ENCODE measurements at places on chromosomes 5 and 9.
A peak's percentile ranks its signal among the peaks of the same experiment; 100 is the strongest.

GRCh38 chr5:124659798-124660197, 86.6 kb downstream of the ZNF608 start:
- DNase-seq = no peak

- DNase-seq = peak; percentile 18
Measured at GRCh38 chr9:12640016-12640587, 53.1 kb upstream of the TYRP1 start.

- no peak for DNase-seq
Measured at GRCh38 chr9:3330792-3331420, 194.9 kb downstream of the RFX3 start.

- DNase-seq = no peak
Measured at GRCh38 chr5:128409166-128409800, 128.8 kb downstream of the FBN2 start.

GRCh38 chr9:136112541-136112940, 6.1 kb downstream of the TMEM250 start:
- DNase-seq = no peak

GRCh38 chr5:143229426-143229895, 174.0 kb downstream of the NR3C1 start:
- DNase-seq = no peak

GRCh38 chr5:145598184-145598583, 237.0 kb downstream of the PRELID2 start:
- DNase-seq = no peak

GRCh38 chr5:124277767-124278545, 468.5 kb downstream of the ZNF608 start:
- DNase-seq = no peak

DNA sequence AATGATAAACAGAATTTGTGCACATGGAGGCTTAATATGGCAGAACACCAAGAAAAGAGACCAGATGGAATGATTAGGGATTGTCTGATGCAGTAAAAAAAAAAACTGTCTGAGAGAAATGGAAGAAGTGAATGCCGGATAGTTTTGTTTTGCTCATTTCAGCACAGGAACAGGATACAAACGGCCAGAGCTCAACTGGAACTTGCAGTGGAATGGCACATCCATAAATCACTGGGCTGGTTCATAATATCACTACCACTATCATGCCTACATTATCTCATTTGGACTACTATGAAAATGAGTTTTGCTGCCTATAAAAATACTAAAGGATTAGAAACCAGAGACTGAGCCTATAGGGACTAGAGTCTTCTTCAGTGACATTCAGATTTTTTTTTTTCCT, 9.7 kb downstream of the PTAR1 start:
- DNase-seq = no peak

DNA sequence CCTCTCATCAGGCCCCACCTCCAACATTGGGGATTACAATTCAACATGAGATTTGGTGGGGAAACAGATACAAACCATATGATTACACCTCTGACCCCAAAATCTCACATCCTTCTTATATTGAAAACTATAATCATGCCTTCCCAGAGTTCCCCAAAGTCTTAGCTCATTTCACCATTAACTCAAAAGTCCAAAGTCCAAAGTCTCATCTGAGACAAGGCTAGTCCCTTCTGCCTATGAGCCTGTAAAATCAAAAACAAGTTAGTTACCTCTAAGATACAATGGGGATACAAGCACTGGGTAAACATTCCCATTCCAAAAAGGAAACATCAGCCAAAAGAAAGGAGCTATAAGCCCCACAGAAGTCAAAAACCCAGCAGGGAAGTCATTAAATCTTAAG, 26.8 kb upstream of the ARSB start:
- DNase-seq = no peak

DNA sequence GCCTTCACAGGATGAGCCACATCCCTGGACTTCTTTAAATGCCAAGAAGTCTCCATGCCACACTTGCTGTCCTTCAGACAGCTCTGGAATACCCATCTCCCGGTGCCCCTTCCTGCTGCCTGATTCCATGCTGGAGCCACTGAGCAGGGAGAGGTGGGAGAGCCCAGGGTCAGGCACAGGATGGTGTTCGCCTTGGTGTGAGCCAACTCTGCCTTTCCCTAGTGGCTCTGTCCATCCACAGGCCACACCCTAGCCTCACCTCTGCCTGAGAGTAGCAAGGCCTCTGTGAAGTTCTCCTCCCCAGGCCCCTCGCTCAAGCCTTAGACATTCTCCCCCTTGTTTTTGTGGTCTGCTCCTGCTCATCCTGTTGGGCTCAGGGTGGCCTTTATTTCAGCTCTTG, 54.2 kb upstream of the ANGPTL2 start:
- no peak for DNase-seq

DNA sequence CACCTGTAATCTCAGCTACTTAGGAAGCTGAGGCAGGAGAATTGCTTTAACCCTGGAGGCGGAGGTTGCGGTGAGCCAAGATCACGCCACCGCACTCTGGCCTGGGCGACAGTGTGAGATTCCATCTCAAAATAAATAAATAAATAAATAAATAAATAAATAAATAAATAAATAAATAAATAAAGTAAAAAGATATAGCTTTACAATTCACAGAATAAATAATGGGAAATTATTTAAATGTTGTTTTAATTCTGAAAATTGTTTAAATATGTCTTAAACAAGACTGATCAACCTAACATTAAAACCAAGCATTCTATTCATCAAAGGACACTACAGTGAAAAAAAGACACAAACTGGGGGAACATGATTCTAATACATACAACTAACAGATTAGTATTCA, 357.1 kb downstream of the CTNND2 start:
- DNase-seq = no peak

DNA sequence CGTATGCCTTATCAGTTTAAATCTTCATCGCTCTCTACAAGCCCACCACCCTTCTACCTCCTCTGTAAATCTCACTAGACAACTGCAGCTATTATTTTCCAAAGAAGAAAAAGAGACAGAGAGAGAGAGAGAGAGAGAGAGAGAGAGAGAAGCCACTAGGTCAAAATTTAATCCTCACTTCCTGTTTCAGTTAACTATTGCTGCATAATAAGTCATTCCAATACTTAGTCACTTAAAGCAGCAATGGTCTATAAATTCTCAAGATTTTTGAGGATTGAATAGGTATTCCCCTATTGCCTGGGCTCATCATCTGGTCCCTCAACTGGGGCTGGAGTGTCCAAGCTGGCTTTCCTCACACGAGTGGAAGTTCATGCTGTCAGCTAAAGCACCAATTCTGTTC, 68.8 kb downstream of the ITGA1 start:
- DNase-seq = no peak

- no peak for DNase-seq
Measured at GRCh38 chr9:85292261-85292660, 449.5 kb downstream of the AGTPBP1 start.

GRCh38 chr5:108334225-108334624, 47.7 kb downstream of the FBXL17 start:
- DNase-seq = no peak

GRCh38 chr9:134373953-134374300, 47.7 kb downstream of the RXRA start:
- DNase-seq = no peak

GRCh38 chr9:123642291-123643278, 286.6 kb downstream of the CRB2 start:
- no peak for DNase-seq

DNA sequence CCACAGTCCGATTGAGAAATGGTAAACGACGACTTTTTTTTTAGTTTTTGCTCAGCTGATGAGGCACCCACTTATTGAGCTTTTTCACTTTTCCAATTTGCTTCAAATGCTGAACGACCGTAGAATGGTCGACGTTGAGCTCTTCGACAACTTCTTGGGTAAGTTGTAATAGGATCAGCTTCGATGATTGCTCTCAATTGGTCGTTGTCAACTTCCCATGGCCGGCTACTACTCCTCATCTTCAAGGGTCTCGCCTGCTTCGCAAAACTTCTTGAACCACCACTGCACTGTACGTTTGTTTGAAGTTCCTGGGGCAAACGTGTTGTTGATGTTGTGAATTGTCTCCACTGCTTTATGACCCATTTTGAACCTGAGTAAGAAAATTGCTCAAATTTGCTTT, 35.7 kb downstream of the NSD1 start:
- no peak for DNase-seq
